ENCODE measurements at places on chromosomes 16 and 17. TPM values are rescaled to one million over a fixed set of nuclear protein-coding genes. Genes with fewer than 3 reads are reported as not detected.

GRCh38 chr16:87541872-87542234 lies 49.0 kb upstream of the ZCCHC14 start:
- no peak for DNase-seq
- peaks cover 55% of the 10 kb centered on the region for H3K27me3 ChIP-seq
- H3K4me1 ChIP-seq: peaks cover 11% of the 10 kb centered on the region
- no peak overlapping the region for H3K4me3 ChIP-seq
- H3K36me3 ChIP-seq: no peaks in the 10 kb centered on the region

- H3K36me3 ChIP-seq: peaks cover 5% of the 10 kb centered on the region
- peak; percentile 60 for DNase-seq
- no peaks in the 10 kb centered on the region for H3K4me1 ChIP-seq
- H3K27ac ChIP-seq: peak overlapping the region; percentile 22
Measured at GRCh38 chr17:31309556-31309955, 4.3 kb downstream of the EVI2B start.

- H3K36me3 ChIP-seq: no peaks in the 10 kb centered on the region
- DNase-seq: no peak
- no peak overlapping the region for H3K4me3 ChIP-seq
- H3K4me1 ChIP-seq: peaks cover 31% of the 10 kb centered on the region
- H3K27ac ChIP-seq: no peak overlapping the region
Measured at GRCh38 chr16:87968541-87968940, 17.3 kb downstream of the BANP start.

- peaks cover 30% of the 10 kb centered on the region for H3K4me1 ChIP-seq
- H3K27ac ChIP-seq: peak overlapping the region; percentile 90
- H3K4me3 ChIP-seq: no peak overlapping the region
- DNase-seq: peak; percentile 92
- no peaks in the 10 kb centered on the region for H3K27me3 ChIP-seq
Measured at GRCh38 chr17:82794781-82795482, 43.1 kb downstream of the TBCD start.

- H3K4me3 ChIP-seq: no peak overlapping the region
- H3K27me3 ChIP-seq: no peaks in the 10 kb centered on the region
- DNase-seq: no peak
- H3K27ac ChIP-seq: peak overlapping the region; percentile 95
- H3K36me3 ChIP-seq: no peaks in the 10 kb centered on the region
- H3K4me1 ChIP-seq: peaks cover 85% of the 10 kb centered on the region
Measured at GRCh38 chr17:81434681-81435417, 39.6 kb downstream of the BAHCC1 start.

- H3K36me3 ChIP-seq: no peaks in the 10 kb centered on the region
- no peak within 1 kb of the TSS for H3K27ac ChIP-seq
- H3K4me3 ChIP-seq: no peak within 1 kb of the TSS
- DNase-seq: no peak
- peaks cover 75% of the 10 kb centered on the region for H3K27me3 ChIP-seq
Measured at GRCh38 chr17:37744961-37745800, at the start of gene HNF1B. Gene HNF1B (minus strand): TSS chr17:37745059. CDS start chr17:37744884, 175 bp downstream.

DNA sequence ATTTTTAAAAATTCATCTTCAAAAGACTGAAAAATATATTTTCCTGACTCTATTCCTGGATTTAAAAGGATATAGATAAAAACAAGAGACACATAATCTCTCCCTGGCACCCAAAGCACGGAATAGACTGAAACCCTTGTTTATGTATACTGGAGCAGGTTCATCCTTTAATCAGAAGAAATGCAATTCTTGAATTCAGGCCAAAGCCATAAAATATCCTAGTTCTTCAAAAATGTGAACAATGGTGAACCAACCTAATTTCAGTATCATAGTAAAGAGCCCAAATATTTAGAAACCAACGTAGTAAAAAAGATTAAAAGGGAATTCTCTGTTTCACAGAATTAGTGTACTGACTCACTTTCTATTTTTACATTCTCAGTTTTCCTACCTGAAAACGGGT lies 188.5 kb upstream of the C17orf78 start:
- no peak for DNase-seq
- H3K27me3 ChIP-seq: no peaks in the 10 kb centered on the region
- peaks cover 27% of the 10 kb centered on the region for H3K36me3 ChIP-seq
- no peak overlapping the region for H3K4me3 ChIP-seq

GRCh38 chr17:69898601-69899000 lies 176.4 kb upstream of the KCNJ16 start:
- H3K27ac ChIP-seq: no peak overlapping the region
- H3K4me1 ChIP-seq: no peaks in the 10 kb centered on the region
- peak; percentile 93 for DNase-seq
- no peaks in the 10 kb centered on the region for H3K36me3 ChIP-seq
- H3K4me3 ChIP-seq: no peak overlapping the region

DNA sequence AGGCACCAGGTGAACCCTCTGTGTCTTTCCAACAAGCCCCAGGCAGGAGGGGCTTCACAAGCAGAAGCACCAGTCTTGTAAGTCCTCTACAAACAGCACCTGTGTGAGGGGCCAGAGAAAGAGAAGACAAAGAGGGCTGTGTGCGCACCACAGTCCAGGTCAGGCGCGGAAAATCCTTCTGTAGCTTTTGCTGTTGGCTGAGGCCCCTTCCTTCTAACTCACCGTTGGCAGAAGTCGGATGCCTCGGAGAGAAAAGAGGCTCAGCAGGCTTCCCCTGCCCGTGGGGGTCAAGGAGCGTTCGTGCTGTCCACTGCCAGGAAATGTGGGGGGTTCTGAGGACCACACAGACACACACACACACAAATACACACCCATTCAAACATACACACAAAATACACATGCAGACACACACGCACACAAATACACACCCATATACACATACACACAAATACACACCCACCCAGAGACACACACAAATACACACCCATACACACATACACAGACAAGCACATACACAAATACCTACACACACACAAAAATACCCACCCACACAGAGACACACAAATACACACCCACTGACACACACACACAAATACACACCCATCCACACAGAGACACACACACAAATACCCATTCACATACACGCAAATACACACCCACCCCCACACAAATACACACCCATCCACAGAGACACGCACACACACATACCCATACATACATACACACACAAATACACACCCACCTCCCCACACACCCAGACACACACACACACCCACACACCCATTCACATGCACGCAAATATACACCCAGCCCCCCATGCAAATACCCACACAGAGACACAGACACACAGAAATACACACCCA lies 6.8 kb downstream of the ZG16B start:
- peaks cover 21% of the 10 kb centered on the region for H3K27me3 ChIP-seq
- DNase-seq: no peak
- H3K4me3 ChIP-seq: no peak overlapping the region
- H3K4me1 ChIP-seq: peaks cover 6% of the 10 kb centered on the region
- no peaks in the 10 kb centered on the region for H3K36me3 ChIP-seq
- H3K27ac ChIP-seq: no peak overlapping the region

- peak overlapping the region; percentile 85 for H3K27ac ChIP-seq
- H3K27me3 ChIP-seq: no peaks in the 10 kb centered on the region
- peaks cover 82% of the 10 kb centered on the region for H3K4me1 ChIP-seq
- H3K36me3 ChIP-seq: peaks cover 12% of the 10 kb centered on the region
- no peak for DNase-seq
- H3K4me3 ChIP-seq: no peak overlapping the region
Measured at GRCh38 chr17:78412403-78412802, 34.0 kb downstream of the PGS1 start.

DNA sequence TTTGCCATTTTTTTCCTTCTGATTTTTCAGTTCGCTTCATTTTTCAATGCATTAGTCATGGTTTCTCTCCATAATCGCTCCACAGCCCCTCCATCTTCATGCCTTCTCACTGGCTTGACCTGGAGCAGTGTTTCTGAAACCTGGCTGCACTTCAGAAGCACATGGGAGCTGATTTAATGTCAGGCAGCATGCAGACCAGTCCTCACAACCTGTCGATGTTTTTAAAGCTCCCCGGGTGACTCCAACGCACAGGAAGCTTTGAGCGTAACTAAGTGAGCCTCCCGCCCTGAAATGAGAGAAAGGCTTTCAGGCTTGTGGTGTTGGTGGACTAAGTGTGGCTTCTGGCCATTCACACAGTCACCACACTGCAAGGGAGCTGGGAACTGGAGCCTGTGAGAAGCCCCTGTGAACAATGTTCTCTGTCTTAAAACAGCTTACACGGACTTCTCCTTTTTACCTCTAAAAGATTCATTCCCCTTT lies 16.8 kb upstream of the DRG2 start:
- DNase-seq: peak; percentile 49
- H3K27ac ChIP-seq: no peak overlapping the region
- H3K4me1 ChIP-seq: peaks cover 4% of the 10 kb centered on the region
- H3K4me3 ChIP-seq: peak overlapping the region; percentile 10
- H3K27me3 ChIP-seq: peaks cover 2% of the 10 kb centered on the region
- H3K36me3 ChIP-seq: peaks cover 5% of the 10 kb centered on the region

- H3K27me3 ChIP-seq: no peaks in the 10 kb centered on the region
- no peaks in the 10 kb centered on the region for H3K36me3 ChIP-seq
- peak overlapping the region; percentile 98 for H3K27ac ChIP-seq
- peak overlapping the region; percentile 94 for H3K4me3 ChIP-seq
- peak; percentile 50 for DNase-seq
Measured at GRCh38 chr17:75032720-75033280, 14.0 kb downstream of the ATP5PD start.

DNA sequence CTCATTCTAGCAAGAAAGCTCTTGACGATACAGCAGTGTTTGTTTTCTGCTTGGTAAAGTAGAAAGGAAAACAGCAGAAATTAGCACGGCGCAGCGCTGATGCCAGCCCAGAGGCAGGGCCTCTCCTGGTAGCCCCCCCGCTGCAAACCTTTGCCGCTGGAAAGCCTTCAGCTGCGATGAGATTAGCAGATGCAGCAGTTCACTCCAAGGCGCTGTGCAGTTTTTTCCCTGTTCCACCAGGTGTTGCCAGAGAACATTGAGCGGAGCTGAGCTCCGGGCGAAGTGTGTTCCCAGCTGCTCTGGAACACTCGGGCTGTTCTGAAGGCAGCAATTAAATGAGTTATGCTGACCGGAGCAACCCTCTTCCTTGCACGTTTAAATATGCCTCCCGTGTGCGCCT lies 72.5 kb downstream of the RBFOX1 start:
- H3K4me3 ChIP-seq: no peak overlapping the region
- no peaks in the 10 kb centered on the region for H3K27me3 ChIP-seq
- H3K27ac ChIP-seq: no peak overlapping the region
- peaks cover 12% of the 10 kb centered on the region for H3K4me1 ChIP-seq

GRCh38 chr17:16286947-16287562 lies 66.2 kb downstream of the CENPV start:
- H3K27ac ChIP-seq: peak overlapping the region; percentile 73
- H3K4me3 ChIP-seq: no peak overlapping the region
- DNase-seq: no peak
- H3K4me1 ChIP-seq: peaks cover 17% of the 10 kb centered on the region
- no peaks in the 10 kb centered on the region for H3K27me3 ChIP-seq

GRCh38 chr16:89038221-89038721 lies 55.4 kb upstream of the ACSF3 start:
- peaks cover 37% of the 10 kb centered on the region for H3K27me3 ChIP-seq
- no peaks in the 10 kb centered on the region for H3K36me3 ChIP-seq
- no peak for DNase-seq

- H3K27me3 ChIP-seq: peaks cover 55% of the 10 kb centered on the region
- peak; percentile 95 for DNase-seq
- H3K27ac ChIP-seq: no peak overlapping the region
- H3K4me1 ChIP-seq: peaks cover 12% of the 10 kb centered on the region
- no peaks in the 10 kb centered on the region for H3K36me3 ChIP-seq
- no peak overlapping the region for H3K4me3 ChIP-seq
Measured at GRCh38 chr16:86018487-86018886, 119.5 kb downstream of the IRF8 start.

GRCh38 chr17:78394209-78394608 lies 15.8 kb downstream of the PGS1 start:
- H3K4me1 ChIP-seq: peaks cover 51% of the 10 kb centered on the region
- H3K4me3 ChIP-seq: no peak overlapping the region
- no peaks in the 10 kb centered on the region for H3K27me3 ChIP-seq
- DNase-seq: no peak
- no peak overlapping the region for H3K27ac ChIP-seq

- H3K27ac ChIP-seq: no peak overlapping the region
- H3K36me3 ChIP-seq: no peaks in the 10 kb centered on the region
- H3K4me1 ChIP-seq: no peaks in the 10 kb centered on the region
Measured at GRCh38 chr17:39848600-39848999, 15.5 kb downstream of the IKZF3 start.

DNA sequence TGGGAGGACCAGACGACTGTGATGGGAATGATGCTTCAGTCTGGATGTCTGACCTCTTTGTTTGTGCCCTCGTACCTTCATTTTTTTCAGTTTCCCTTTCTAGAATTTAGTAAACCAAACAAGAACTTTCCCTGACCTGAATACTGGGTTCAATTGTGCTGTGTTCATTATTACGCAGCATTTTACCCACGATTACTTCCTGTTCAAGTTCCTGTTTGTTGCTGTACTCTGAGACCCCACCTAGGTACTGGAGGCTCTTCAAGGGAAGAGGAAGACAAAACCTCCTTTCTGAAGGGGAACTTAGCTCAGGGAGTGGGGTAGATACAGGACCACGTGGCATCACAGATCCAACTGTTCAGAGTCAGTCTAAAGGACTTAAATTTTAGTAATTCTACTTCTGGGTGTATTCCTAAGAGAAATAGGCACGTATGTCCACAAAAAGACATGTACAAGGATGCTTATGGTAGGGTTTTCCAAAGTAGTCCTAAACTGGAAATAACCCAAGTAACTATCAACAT lies 9.2 kb upstream of the PRKCB start:
- H3K27ac ChIP-seq: no peak overlapping the region
- peak; percentile 43 for DNase-seq
- H3K4me1 ChIP-seq: no peaks in the 10 kb centered on the region
- H3K4me3 ChIP-seq: no peak overlapping the region
- H3K36me3 ChIP-seq: no peaks in the 10 kb centered on the region
- H3K27me3 ChIP-seq: no peaks in the 10 kb centered on the region

DNA sequence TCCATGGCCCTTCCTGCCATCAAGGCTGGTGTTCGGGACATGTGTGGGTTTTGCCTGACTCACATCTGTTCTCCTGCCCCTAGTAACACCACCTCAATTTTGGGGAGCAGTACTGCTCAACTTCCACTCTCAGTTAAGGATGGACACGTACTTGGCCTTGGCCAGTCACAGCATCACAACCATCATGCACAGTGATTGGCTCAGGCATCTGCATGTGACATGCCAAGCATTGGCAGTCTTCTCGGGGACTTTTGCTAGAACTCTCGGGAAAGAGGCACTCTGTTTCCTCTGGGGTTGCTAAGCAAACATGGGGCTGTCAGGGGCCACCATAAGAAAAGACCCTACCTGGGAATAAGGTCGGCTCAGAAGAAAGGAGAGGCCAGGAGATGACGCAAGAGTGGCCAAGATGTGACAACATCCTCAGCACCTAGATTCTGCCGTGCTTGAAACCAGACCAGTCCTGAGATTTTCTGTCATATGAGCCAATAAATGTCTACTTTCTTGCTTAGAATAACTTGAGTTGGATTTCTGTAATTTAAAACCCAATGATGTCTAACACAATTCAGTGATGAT lies 11.9 kb upstream of the KDM8 start:
- H3K4me3 ChIP-seq: no peak overlapping the region
- no peak for DNase-seq
- H3K27ac ChIP-seq: no peak overlapping the region
- peaks cover 20% of the 10 kb centered on the region for H3K4me1 ChIP-seq
- H3K27me3 ChIP-seq: peaks cover 3% of the 10 kb centered on the region

The SPATA32 gene
- 0.04 TPM for total RNA-seq

The CRHR1 gene
- total RNA-seq: 0.09 TPM

The MEOX1 gene
- 13.8 TPM for total RNA-seq

The JUP gene
- 18.6 TPM for total RNA-seq

The SHCBP1 gene
- 6.6 TPM for total RNA-seq

The STXBP4 gene
- total RNA-seq: 10.6 TPM

The KRTAP1-5 gene
- not detected for total RNA-seq

The CFAP97D1 gene
- under 0.01 TPM for total RNA-seq

The KCNAB3 gene
- total RNA-seq: 2.4 TPM

All from muscle of leg (tissue), 16 donors.